Stimulated activated naive CD4-positive, alpha-beta T cell treated with Interleukin-2 at 50 U/mL for 16 hours (primary cell): ENCODE measurements at places on chromosomes 6 and 20.

- no peak for DNase-seq
These were observed 128.1 kb downstream of the ADAT2 start for GRCh38 chr6:143322386-143322785.

DNA sequence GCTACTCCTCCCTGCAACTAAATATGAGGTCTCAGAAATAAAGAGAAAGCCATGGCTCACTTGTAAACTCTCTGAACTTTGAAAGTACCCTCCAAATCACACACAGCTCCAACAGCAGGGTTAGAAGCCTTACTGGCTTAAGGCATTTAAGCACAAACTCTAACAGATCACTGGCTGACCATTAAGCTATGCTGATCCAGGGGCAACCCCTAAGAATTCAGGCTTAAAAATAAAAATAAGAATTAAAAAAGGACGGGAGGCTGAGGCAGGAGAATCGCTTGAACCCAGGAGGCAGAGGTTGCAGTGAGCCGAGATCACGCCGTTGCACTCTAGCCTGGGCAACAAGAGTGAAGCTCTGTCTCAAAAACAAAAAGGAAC, 21.8 kb downstream of the HLA-E start:
- no peak for DNase-seq

DNA sequence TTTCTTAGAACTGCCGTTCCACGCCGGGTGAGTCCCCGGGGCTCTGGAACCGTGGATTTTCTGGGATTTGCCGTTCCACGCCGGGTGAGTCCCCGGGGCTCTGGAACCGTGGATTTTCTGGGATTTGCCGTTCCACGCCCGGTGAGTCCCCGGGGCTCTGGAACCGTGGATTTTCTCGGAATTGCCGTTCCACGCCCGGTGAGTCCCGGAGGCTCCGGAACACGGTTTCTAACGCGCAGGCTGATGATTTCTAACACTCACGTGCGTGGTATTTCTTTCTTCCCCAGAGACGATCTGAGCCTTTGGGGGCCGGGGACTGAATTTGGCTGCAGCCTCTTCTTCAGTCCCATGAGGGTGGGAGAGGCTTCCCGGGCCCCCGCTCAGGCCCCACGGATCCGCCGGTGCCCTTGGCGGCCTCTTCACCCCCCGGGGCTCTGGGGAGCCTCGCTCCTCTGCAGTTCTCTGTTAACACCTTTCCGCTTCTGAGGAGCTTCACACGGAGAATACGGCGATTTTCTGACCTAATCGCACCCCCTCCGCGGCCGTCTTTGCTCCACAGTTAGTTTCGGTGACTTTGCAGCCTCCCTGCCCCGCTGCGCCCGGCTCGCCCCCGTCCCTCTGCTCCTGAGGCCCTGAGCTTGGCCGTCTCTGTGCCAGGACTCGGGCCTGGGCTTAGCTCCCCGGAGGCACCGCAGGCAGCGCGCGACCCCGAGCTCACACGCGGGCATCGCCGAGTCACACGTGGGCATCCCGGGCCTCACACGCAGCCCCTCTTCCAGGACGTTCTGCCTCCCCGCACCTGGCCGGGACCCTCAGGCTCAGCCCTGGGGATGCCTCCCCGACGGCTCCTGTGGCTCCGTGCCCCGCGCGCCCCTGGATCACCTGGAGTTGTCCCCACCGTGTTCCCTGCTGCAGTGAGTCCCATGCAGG, 7.2 kb upstream of the KIF25 start:
- no peak for DNase-seq

GRCh38 chr6:23243854-23244253, 674.5 kb downstream of the HDGFL1 start:
- DNase-seq, result no peak

DNA sequence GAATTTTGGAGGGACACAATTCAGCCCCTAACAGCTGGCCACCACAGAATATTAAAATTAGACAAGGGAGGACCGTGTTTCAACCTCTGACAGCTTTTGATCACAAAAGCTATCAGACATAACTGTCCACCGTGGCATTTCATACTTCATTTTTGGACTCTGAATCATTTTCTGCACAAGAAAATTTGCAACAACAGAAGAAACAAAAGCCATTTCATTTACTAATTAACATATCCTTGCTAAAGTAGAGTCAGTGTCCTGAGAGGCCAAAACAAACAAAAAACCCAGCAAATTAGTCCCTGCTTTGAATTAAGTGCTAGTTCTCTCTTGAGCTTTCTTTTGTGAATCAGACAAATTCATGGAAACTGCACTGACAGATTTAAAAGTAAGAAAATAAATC, 17.6 kb upstream of the COL12A1 start:
- DNase-seq, result no peak

DNA sequence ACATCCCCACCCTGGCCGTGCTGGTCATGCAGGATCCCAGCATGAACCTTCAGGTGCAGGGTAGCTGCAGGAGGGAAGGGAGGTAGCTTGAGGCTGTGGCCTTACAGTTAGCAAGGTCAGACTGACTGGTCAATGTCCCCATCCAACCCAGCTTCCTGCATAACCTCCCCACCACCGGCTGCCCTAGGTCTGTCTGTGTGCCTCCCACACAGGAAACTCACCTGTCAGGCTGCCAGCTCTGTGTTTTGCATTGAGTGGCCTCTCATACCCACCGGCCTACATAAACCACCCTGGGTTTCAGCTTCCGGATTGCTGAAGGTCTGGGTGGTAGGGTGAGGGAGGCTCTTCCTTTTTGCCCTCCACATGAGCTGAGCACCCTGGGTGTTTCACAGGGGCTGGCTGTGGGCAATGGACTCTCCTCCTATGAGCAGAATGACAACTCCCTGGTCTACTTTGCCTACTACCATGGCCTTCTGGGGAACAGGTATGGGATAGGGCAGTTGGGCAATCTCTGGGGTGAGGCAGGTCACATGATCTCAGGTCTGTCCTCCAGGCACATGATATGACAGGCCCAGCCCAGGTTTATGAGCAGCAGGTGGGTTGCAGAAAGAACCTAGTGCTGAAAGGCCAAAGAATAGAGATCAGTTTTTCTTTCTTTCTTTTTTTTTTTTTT, 1.8 kb downstream of the CTSA start:
- DNase-seq, result peak; percentile 10

DNA sequence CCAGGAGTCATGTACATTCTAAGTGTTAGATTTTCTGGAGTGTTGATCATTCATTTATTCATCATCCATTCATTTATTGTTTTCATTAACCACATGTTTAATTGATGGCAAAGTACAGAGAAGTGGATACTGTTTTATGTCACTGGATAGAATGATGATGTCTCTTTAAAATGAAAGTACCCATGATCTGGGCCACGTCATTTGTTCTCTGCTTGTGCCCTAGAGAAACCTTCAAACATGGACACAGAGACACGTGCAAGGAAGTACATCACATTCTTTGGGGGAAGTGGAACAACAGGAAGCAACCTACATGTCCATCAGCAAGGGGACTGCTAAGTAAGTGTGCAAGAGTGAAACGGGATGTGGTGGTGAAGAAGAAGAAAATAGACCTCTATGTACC, 75.8 kb upstream of the TSHZ2 start:
- no peak for DNase-seq

DNA sequence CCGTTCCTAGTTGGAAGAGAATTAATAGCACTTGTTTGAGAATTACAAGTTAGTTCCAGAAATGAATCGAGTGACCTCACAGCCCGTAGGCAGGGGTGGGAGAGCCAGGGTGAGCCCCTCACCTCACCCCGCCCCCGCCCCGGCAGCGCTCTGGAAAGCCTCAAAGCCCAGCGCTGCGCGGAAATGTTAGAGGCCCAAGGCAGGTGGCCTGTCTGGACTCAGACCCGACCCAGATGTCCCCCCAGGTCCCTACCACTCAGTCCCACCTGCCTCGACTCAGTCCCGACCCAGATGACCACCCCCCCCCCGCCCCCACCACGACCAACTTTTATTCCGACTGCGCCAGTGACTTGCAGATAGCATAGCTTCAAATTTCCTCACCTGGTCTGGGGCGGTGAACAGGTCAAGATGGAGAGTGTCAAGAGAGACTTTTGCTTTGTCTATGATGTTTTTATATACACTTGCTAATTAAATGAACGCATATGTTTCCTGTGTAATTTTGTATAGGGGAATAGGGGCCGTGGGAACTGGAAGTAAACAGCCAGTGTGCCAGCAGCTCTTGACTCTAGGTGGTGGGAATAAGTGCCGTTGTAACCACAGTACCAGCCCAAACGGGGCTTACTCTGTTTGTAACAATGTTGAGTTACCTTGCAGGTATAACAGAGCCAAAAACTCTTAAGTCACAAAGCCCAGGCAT, 1.2 kb upstream of the PXDC1 start:
- DNase-seq, result no peak

DNA sequence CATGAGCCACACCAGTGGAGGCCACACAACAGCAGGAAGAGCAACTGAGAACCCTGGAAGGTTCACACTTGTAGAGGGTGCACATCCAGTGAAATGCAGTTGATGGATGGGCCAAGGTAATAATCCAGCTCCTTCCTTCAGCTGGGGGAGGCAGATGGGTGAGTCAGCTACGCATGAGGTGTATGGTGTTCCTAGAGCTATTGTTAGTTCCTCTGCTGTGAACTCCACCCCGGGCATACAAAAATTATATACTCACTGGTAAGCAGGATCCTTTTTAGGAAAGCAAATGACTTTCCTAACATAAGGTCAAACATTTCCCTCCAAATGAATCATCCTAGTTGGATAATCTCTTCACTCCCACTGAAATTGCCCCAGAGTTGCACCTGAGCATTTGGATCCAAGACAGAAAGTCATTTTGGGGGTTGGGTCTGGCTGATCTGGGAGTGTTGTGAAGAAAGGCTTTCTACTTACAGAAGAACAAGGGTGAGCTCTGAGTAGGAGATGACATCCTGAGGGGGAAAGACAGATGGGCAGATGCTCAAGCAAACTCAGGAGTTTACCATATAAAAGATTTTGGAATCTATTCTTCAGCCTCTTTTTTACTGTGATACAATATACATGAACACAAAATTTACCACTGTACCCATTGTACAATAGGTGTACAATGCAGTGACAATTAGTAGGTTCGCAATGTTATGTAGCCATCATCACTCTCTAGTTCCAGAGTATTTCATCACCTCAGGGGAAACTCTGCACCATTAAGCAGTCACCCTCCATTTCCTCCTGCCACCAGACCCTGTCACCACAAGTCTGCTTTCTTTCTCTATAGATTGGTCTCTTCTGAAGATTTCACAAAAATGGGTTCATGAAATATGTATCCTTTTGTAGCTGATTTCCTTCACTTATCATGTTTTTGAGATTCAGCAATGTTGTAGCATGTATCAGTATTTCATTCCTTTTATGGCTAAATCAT, 11.1 kb downstream of the HLA-F start:
- DNase-seq, result no peak

DNA sequence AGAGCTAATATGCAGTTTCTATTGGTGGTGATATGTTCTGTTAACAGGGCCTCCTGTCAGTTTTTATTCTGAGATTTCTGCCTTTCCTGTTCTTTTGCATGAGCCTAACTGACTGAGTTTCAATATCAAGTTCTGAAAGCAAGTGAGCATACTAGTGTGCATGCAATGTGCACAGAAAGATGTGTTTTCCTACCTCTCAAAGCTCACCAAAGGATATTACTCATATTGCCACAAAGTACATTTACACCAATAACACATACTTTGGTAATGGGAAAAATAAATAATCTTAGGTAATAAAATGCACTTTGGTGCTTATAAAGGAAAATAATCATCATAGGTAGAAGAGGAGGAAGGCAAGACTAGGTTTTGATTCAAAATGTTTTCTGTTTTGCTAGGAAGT, 195.0 kb downstream of the KHDC1L start:
- DNase-seq, result no peak

- DNase-seq, result no peak
These were observed 10.2 kb upstream of the HIVEP1 start for GRCh38 chr6:12001706-12002435.

DNA sequence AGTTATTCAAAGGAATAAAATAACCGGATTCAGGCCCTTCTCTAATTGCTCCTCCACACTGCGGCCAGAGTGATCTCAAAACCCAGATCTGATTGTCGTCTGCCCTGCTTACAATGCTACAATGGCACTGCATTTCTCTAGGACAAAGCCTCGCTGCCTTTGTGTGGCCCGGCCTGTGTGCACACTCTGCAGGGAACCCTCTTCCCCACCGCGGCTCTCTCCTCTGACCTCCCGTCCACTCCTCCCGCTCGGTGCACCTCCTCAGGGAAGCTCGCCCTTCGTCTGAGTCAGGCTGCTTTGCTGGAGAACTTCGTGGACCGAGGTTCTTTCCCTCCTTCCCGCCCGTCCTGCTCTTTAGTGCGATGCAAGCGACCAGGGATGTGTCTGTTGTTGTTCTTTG, 101.6 kb upstream of the SNX9 start:
- no peak for DNase-seq

GRCh38 chr6:75397656-75398465, 95.7 kb downstream of the FILIP1 start:
- no peak for DNase-seq

DNA sequence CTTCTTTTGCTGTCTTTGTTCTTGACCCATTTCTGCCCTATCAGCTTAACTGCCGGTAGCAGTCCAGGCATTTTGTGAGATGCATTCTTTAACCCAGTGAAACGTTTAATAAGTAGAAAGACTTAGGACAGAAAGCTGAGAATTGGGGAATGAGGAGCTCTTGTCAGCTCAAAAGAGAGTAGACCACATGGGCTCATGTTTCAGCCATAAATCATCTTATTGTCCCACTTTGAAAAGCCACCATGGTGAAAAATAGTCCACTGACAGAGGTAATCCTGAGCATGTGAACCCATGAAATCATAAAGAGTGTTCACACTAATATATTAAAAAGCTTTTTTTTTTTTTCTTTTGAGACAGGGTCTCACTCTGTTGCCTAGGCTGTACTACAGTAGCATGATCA, 16.3 kb downstream of the ORC3 start:
- DNase-seq, result no peak

GRCh38 chr6:52573295-52573694, 3.6 kb downstream of the TRAM2 start:
- no peak for DNase-seq

GRCh38 chr6:106629859-106630163, 433 bp downstream of the QRSL1 start:
- no peak for DNase-seq

DNA sequence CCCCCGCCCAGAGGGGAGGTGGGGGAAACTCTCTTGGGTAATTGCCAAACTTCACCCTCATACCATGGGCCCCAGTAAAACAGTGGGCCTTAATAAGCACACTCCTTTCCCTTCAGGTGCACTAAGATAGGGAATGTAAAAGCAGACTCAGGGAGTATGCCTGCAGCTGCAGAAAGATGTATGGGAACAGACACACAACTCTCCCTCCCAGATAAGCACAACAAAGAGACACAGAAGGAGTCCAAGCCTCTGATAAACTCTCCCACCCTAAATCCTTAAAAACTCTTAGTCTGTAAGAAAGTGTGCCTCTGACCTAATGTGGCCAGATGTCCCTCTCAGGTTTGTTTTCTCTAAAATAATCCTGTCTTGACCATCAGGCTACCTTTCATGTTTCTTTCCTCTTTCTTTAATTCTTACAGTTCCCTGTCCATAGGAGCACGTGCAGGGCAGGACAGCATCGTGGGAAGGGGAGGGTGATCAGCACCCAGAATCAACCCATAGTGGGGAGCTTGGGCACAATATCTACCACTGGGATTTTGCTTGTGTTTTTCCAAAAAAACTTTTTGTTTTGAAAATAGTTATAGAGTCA, 11.3 kb upstream of the CTCFL start:
- DNase-seq, result no peak

GRCh38 chr6:15516923-15517560, 145.8 kb downstream of the DTNBP1 start:
- no peak for DNase-seq

GRCh38 chr20:64112691-64113443, 5.5 kb upstream of the NPBWR2 start:
- DNase-seq, result no peak

- peak; percentile 3 for DNase-seq
These were observed 2.5 kb downstream of the SMIM13 start for GRCh38 chr6:11096109-11096508.

- DNase-seq, result no peak
These were observed 20.9 kb upstream of the PI3 start for GRCh38 chr20:45153752-45154151.
